ENCODE measurements at places on chromosomes 6 and 20.

DNA sequence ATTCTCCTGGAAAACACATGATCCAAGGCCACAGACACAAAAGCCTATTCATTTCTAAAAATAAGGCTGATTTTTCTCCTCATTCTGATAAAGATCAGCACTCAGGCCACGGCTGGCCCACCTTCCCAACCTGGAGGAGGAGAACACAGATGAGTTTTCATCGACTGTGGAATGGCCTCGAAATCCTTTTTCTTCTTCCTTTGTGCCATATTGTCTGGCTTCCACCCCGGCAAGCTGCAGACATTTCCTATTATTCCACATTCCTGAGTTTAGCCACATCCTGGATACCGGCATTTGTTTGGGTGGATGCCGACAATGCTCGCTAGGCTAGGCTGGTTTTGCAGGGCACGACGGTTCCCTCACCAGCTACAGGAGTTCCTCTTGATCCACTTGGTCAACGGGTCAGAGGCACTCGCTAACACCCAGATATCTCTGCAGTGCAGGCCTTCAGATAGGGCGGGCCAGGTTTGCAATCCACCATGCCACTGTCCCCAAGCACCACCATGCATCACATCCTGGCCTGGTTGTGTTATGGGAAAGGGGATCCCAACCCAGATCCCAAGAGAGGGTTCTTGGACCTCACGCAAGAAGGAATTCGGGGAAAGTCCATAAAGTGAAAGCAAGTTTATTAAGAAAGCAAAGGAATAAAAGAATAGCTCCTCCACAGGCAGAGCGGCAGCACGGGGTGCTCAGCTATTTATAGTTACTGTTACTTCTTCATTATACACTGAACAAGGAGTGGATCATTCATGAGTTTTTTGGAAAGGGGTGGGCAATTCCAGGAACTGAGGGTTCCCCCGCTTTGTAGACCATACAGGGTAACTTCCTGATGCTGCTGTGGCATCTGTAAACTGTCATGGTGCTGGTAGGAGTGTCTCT, 4.2 kb upstream of the CTSZ start:
- DNase-seq: no peak

DNA sequence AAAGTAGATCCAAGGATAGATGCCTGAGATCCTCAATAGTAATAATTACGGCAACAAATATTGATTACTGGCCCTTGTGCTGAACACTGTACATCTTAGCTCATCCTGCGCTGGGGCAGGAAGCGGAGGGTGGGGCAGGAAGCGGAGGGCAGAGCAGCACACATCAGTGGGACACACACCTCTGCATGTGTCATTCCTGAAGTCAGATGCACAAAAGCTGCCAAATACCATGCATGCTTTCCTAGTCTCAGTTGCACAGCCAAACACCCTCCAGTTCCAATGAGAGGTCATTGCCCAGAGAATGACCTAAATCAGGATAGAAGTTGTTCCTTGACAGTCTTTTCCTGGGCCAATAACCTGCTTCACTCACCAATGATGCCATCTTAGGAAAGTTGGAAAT, 74.4 kb upstream of the FOXC1 start:
- no peak for DNase-seq

- no peak for DNase-seq
These were observed 704.3 kb downstream of the EPM2A start for GRCh38 chr6:145031001-145031400.

GRCh38 chr20:33684533-33685327, 1.5 kb downstream of the E2F1 start:
- peak; percentile 73 for DNase-seq

DNA sequence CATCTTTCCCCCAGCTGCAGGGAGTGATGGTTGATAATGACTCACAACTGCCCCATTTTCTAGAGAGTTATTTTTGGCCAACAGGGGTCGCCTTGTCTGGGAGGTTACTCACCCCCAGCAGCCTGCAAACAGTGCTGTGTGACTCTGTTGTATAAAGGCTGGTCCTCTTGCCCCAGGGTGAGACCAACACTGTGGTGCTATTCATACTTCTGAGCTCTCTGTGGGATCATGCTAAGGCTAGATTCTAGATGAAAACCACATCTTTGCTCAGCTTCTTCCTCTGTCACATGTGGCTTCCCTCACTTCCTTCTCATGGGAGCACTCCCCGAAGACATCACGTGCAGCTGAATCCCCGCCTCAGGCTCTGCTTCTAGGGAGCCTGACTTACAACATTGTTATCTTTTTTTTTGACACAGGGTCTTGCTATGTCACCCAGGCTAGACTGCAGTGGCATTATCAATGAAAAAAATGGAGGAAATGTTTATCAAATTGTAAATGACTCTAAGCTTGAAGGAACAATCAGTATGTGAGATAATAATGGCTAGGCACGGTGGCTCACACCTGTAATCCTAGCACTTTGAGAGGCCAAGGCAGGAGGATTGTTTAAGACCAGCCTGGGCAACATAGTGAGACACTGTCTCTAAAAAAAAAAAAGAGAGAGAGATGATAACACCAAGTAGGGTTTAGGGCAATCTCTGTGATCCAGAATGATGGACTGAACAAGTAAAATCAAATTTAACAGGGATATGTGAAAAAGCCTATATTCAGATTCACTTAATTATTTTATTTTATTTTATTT, 55.7 kb upstream of the SLC23A2 start:
- DNase-seq: no peak

- DNase-seq: no peak
These were observed 50.9 kb upstream of the TAB2 start for GRCh38 chr6:149266659-149267058.

- no peak for DNase-seq
These were observed 113.3 kb downstream of the LY86 start for GRCh38 chr6:6701864-6702263.

- DNase-seq: no peak
These were observed 491 bp upstream of the ITCH start for GRCh38 chr20:34362502-34363061.

DNA sequence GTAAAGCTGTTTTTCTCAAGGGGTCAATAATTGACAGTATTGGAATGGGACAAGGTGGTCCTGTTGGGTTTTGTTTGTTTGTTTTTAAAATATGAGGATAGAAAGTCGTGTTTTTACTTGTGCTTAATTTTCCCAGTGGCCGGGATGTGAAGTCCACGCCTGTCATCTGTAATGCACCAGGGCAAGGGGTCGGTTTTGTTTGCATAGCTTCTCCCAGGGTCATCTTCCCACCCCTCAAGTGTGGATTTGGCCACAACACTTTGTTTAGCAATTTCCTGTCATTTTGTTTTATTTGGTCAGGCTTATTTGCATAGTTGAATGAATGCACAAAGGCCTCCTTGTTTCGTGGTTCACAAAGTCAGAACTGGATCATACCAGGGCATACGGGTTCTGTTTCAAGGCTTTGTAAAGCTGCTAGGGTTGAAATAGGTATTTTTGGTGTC, 29.8 kb downstream of the SYNJ2 start:
- DNase-seq: no peak

- DNase-seq: no peak
These were observed 470.4 kb downstream of the TFAP2B start for GRCh38 chr6:51289041-51289440.

DNA sequence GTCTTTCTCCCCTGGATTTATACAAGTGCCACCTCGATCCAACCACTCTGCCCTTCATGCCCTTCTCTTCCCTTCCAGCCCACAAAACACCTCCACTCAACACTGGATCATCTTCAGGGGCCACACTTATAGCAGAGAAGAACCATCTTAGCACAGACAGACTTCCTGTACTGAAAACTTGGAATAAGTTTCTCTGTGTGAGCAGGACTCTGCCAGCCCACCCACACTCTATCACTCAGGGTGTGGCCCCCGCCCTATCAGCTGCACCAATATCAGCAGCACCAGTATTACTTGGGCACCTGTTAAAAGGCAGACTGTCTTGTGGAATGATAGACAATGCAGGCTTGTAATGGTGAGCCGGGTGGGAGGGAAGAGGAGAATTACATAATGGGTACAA, 86.7 kb downstream of the SCML4 start:
- no peak for DNase-seq

GRCh38 chr20:60352596-60352995, 394.4 kb downstream of the CDH26 start:
- DNase-seq: no peak

DNA sequence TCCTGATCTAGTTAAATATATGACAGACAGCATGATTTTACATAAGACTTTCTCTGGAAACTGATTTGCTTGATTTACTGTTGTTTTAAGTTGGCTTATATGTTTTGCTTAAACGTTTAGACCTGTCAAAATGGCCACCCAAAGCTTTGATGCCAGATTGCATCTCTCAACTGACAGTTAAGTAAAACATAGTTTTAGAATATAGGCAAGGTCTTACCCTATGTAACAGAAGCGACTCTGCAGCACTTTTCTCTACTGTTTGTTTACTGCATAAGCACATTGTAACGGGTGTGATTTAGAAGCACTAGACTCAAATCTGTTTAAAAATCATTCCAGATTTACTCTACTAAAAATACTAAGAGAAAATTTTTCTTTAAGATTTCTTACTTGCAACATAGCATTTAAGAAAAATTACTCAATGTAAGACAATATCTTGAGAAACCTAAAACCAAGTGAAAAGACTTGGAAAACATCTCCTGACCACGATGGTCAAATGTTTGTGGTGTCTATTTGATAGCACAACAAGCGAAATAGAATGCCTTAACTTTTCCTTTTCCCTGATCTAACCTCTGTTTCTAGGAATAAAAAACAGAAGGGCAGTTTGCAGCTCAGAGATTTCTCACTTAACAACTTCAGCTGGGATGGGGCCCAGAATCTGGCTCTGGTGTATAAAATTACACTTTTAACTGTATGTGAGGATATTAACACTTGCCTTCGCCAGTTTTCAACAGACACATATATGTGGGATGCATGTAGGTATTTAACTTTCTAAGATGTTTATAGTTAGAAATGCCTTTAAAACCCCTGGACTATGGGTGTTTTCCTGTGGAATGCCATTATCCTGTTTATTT, 47.4 kb downstream of the AIG1 start:
- no peak for DNase-seq

GRCh38 chr6:79650950-79651349, 19.8 kb downstream of the SH3BGRL2 start:
- no peak for DNase-seq

GRCh38 chr20:46646122-46646521, 5.1 kb downstream of the SLC13A3 start:
- no peak for DNase-seq

GRCh38 chr6:44738601-44739146, 351.2 kb downstream of the CDC5L start:
- DNase-seq: no peak

- DNase-seq: no peak
These were observed 7.8 kb upstream of the BTN3A1 start for GRCh38 chr6:26394289-26394688.

DNA sequence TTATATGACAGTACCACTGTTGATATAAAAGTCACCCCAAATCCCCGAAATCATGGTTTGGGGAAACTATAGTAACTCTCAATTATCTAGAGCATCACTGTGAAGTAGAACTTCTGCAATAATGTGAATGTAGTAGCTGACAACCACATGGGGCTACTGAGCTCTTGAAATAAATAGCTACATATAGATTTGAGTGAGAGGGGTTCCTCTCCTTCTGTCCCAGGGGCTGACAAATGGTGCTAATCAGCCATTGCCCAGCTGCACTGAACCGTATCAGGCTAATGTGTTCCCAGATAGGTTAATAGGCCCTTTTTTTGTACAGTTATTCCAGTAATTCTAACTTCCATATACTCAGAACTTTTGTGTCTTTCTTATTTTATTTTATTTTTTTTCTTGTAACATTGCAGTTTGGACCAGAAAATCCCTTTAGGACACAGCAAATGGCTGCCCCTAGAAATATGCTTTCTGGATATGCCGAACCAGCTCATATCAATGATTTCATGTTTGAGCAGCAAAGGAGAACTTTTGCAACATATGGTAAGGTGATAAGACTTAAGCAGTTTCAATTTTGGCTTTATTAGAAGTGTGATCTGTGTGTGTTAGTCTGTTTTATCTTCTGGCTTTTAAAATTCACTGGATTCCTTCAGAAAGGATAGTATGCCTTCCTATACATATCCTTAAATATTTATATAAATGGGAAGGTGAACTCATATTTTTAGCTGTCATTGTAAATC, 21.1 kb downstream of the CDC40 start:
- DNase-seq: no peak

GRCh38 chr20:24995741-24996448, 3.3 kb upstream of the APMAP start:
- no peak for DNase-seq

DNA sequence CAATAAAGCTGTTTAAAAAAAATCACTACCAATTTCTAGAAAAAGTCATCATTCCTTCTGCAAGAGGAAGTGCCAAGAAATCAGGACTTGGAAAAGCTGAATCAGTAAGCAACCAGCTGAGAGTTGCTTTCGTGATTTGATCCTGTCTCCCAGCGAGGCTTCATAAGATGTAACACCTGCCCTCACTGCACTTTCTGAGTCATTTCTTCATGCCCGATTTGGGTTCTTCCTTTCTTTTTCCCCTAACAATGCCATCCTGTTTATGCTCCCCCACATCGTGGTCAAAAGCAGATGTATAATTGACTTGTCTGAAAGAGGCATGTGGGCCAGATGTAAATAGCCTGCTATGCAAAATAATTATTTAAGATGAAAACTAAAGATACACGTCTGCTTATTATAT, 52.1 kb downstream of the RIPOR2 start:
- DNase-seq: no peak

- DNase-seq: no peak
These were observed 23.1 kb upstream of the PREX1 start for GRCh38 chr20:48850977-48851299.

GRCh38 chr6:109428889-109429477, 11.4 kb downstream of the PPIL6 start:
- DNase-seq: no peak

- DNase-seq: no peak
These were observed 26.2 kb downstream of the RRAGD start for GRCh38 chr6:89385846-89386245.

DNA sequence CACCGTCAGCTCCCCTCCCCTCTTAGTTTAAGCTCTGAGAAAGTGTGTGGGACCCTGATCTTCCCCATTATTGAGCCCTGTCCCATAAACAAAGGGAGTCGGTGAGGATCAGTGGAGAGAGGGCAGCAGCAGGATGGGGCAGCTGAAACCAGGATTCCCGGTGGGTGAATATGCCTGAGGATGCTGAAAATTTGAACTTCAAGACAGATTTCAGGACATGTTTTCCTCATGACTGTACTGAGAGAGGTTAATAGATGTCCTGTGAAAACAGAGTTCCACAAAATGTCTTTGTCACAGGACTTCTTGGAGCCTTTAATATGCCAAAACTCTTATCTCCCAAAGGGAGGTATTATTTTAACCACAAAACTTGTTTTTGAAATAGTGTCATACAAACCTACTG, 53.5 kb upstream of the SLC22A16 start:
- no peak for DNase-seq

GRCh38 chr6:157049133-157049532, 272.0 kb downstream of the ARID1B start:
- DNase-seq: no peak

Data from NCI-H1436 (cell line).